ENCODE measurements at places on chromosomes 12 and 14. TPM values are rescaled to one million over a fixed set of nuclear protein-coding genes. Genes with fewer than 3 reads are reported as not detected.

The HOXC11 gene
- total RNA-seq, result 0.58 TPM

The LRTM2 gene
- not detected for total RNA-seq

The CCDC38 gene
- total RNA-seq, result 0.07 TPM

The AMHR2 gene
- total RNA-seq, result 2.8 TPM

The CLEC1B gene
- total RNA-seq, result not detected

The RERG gene
- total RNA-seq, result 0.22 TPM

The GLT8D2 gene
- total RNA-seq, result 0.74 TPM

Measured in A549 treated with RU486 at 1 μM for 4 hours (cell line).